Right atrium auricular region (tissue), 2 donors: ENCODE measurements at places on chromosomes 1 and 21. TPM values are rescaled to one million over a fixed set of nuclear protein-coding genes. Genes with fewer than 3 reads are reported as not detected.

DNA sequence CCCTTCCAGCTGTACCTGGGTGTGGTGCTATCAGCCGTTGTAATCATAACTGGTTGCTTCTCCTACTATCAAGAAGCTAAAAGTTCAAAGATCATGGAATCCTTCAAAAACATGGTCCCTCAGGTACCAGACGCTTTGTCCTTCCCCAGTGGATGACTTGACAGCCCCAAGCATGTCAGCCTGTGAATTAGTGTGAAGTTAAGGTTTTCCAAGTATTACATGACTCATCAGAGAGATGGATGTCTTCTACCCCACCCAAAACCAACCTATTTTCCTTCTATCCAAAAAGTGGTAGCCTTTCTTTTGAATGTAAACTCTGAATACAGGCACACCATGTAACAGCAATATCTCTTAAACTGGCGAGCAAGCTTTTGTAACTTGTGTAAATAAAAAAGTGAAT, 15.1 kb downstream of the ATP1A1 start:
- no peak overlapping the region for H3K4me3 ChIP-seq
- no peak overlapping the region for H3K27ac ChIP-seq

- no peaks in the 10 kb centered on the region for H3K36me3 ChIP-seq
- DNase-seq: no peak
- no peak overlapping the region for H3K4me3 ChIP-seq
Observed at GRCh38 chr21:37435120-37435519, 68.5 kb downstream of the DYRK1A start.

- H3K27ac ChIP-seq: no peak overlapping the region
- no peaks in the 10 kb centered on the region for H3K36me3 ChIP-seq
- H3K4me1 ChIP-seq: no peaks in the 10 kb centered on the region
- no peak for DNase-seq
Observed at GRCh38 chr1:229252228-229252984, 18.5 kb upstream of the RAB4A start.

The CCT3 gene
- 102 TPM for total RNA-seq

DNA sequence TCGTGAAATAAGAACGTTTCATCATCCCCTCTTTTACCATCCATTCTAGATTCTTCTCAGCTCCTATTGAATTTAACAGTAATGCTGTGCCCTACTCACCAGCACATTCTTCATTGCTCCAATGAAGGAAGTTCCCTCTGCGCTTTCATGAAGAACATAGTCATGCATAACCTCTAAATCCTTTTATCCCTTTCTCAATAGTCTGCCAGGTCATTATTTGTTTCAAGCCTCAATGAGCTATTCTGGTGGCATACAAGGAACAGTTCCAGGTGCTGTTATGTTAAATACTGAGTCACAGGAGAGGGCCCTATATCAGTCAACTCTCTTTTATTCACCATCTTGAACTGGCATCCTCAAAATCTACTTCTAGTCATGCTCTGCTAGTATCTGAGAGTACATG, 381.0 kb downstream of the GPATCH2 start:
- no peaks in the 10 kb centered on the region for H3K36me3 ChIP-seq
- H3K4me1 ChIP-seq: no peaks in the 10 kb centered on the region
- no peak overlapping the region for H3K4me3 ChIP-seq
- DNase-seq: no peak

DNA sequence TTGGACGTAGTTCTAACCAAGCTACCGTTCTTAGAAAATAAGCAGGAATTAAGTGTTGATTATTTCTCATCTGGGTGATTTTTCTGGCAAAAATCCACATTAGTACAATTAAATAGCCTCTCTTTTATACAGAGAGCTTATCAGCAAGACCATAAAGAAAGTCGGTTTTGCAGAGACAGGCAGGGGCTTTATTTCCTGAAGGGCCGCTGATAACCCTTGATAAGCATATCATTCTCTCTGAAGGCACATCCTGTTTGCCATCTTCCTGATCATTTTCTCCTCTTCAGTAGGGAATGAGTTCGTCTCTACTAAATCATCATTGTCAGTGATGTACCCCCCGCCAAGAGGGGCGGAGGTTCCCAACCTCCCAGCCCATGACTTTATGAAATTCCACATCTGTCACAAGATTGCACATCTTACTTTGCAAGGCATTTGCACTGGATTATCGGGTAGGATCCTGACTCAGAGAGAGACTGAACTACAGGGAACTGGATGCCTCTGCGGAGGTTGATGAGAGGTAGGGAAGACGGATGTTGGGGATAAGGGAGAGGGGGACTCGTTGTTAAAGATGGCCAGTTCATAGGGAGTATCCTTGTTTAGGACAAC, 115.7 kb downstream of the KCNJ6 start:
- H3K4me1 ChIP-seq: no peaks in the 10 kb centered on the region
- no peaks in the 10 kb centered on the region for H3K27me3 ChIP-seq
- H3K36me3 ChIP-seq: no peaks in the 10 kb centered on the region
- DNase-seq: no peak

The KIF26B gene
- total RNA-seq: 1.3 TPM

GRCh38 chr1:36924282-36924811, 110.0 kb downstream of the GRIK3 start:
- no peaks in the 10 kb centered on the region for H3K27me3 ChIP-seq
- DNase-seq: no peak
- no peaks in the 10 kb centered on the region for H3K4me1 ChIP-seq
